ENCODE measurements at places on chromosomes 4 and X. TPM values are rescaled to one million over a fixed set of nuclear protein-coding genes. Genes with fewer than 3 reads are reported as not detected.

The NLGN4X gene
- 1.5 TPM for total RNA-seq

The BMP3 gene
- not detected for total RNA-seq

The CASP6 gene
- total RNA-seq: 74.0 TPM

The CYSLTR1 gene
- not detected for total RNA-seq

The ZNF732 gene
- not detected for total RNA-seq

DNA sequence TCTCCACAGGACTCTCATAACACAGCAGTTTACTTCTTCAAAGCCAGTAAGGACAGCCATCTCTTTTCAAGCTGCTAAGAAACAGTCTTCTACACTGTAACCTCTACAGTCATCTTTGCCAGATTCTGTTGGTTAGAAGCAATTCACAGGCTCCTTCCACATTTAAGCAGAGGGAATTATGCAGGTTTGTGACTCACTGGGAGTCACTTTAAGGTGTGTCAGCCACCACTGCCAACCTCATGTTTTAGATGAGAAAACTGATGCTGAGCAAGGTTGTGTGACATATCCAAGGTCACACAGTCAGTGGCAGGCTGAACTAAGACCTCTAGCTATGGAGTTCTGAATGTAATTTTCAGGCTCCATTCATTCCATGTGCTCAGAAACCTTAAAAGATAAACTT is 143.5 kb downstream of the QDPR start:
- no peak for DNase-seq

DNA sequence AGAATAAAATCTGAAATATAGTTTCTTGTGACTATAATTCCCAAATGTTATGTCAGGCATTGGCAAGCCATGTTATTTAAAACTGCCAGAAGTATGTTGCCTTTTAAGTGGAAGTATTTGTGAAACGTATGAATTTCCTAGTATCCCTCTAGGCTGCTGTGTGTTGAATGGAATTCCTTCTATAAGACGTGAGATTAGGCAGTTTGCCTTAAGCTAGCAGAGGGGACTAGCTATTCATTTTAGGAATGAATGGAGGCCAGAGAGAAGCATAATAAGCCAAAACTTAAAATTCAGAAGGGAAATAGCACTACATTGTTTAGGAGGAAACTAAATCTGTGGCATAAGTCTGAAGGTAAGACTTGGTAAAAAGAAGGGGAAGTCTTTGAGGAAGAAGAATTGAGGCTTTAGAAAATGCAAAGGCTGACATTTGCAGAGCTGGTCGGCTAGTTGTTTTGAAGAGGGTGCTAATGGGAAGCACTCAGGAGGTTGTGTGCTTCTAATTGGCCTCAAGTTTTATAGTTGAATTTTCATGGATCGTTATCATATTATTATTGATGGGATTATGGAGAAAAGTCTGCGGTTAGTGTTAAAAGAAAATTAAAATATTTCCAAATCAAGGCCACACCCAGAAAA is 57.1 kb downstream of the TMEM131L start:
- no peak for DNase-seq

GRCh38 chr4:182019148-182019652 is 224.0 kb upstream of the TENM3 start:
- DNase-seq: no peak

GRCh38 chr4:6042293-6043063 is 24.2 kb upstream of the C4orf50 start:
- no peak for DNase-seq

GRCh38 chrX:70134116-70134477 is 850 bp downstream of the IGBP1 start:
- DNase-seq: no peak

- peak; percentile 10 for DNase-seq
These were observed 167.4 kb upstream of the NAP1L5 start for GRCh38 chr4:88865046-88865445.

DNA sequence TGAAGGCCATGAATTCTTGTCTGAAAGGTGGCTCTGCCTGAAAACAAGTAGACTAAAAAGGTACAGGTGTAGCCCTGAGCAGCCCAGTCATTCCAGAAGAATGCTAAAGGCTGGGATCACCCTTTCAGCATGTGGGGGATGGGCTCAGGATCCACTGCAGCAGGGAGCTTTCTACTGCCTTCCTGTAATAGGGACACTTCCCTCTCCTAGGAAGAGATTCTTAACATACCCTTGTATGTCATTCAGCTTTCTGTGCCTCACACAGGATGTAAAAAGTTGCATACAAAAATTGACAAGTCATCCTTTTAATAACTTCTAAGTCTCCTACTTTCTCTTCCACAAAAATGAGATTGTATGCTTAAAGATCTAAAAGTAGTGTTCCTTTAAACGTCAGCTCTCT is 123.3 kb downstream of the ZNF518B start:
- DNase-seq: no peak

DNA sequence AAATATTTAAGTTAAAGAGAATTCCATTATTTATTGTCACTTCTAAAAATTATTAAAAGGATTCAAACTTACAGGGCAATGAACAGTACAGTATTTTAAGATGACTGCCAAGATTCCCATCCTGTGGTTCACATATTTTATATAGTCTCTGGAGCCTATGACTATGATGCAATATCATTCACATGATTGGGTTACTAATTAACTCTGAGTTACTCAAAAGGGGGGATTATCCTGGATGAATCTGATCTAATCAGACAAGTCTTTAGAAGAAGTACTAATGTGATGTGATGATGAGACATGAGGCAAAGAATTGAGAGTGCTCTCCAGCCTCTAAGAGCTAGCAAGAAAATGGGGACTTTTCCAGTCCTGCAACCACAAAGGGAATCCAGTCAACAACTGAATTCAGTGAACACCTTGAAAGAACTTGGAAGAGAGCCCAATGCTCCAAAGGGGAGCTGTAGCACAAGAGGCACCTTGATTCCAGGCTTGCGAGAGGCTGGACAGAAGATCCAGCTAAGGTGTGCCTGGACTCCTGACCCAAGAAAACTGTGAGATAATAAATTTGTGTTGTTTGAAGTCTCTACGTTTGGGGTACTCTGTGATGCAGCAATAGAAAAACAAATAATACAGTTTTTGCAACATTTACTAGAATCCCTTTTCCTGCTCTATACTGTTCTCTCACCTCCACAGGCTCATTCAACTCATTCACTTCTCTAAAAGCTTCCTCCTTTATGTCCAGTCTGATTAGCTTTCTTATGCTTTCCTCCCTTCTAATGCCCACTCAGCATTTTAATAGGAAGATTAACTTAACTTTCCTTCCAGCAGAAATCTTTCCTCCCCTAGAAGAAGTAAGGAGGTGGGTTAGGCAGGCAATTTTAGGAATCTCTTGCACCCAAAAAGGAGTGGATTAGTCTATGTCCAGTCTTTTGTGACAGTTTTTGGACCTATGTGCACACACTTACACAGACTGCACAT is 133.8 kb upstream of the LCORL start:
- peak; percentile 0 for DNase-seq

DNA sequence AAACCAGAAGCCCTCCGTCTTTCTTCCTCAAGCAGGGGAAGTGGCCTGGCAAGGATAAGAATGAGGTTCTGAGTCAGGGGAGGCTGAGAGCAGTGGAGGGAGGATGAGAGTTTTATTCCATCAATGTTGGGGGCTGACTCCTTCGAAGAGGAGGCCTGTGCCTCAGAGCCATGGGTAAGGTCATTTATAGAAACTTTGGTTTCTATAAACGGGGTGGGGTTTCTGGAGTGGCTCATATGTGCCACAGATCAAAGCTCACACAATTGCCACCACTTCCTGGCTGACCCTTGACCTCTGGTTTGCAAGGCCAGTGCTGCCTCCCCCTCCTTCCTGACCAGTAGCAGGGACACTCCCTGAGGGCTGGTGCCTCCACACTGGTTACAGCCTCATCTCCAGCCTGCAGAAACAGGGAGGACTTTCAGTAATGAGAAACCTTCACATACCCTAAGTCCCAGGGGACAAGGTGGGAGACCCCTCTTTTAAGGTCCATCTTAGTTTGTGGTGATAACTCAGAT is 166.0 kb downstream of the PDGFRA start:
- no peak for DNase-seq

- DNase-seq: no peak
These were observed 99.0 kb upstream of the GPR34 start for GRCh38 chrX:41589634-41590270.

DNA sequence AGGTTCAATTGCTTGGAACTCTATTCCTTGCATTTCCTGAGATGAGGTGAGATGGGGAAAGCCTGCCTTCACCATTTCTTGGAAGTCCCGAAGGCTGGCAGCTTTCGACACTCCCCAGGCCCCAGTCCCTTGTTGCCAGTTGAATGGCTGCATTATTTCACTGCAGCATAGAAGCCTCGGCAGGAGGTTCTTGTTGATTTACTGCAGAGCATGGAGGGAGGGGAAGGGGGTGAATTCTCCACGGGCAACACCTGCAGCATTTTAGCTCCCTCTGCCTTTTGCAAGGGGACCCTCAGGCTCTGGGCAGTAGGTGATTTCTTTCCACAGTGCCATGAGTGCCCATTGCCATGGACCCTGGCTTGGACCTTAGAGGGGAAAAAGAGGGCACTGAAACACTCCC is 10.7 kb upstream of the BCLAF3 start:
- no peak for DNase-seq

DNA sequence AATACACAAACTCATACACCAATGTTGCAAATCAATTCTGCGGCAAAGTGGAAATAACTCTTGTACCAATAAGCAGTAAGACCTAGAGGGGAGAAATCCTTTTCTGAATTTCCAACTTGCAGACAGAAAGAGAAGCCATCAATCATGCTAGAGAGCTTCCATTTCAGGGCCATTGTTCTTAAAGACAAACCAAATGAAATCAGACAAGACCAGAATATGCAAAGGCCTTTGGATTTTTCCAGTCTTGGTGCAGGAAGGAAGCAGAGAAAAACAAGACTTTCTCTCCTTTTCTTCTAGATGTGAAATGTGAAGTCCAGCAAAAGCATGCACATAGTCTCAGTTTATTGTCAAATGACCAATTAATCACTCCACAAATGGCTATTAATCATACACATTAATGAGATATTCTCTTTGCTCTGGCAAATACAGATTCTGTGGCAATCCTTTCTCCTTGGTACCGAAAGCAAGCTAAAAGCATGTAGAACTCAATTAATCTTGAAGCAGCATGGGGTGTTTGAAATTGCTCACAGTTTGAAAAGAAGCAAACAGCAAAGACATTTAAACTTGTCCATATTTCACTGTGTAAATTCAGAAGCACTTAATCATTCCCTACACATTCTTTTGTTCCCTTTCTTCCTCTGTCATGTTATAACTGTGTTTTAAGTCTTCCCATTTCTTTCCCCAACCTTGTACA is 466.1 kb downstream of the GPAT3 start:
- no peak for DNase-seq

GRCh38 chr4:109879636-109880314 is 31.9 kb downstream of the LRIT3 start:
- DNase-seq: no peak

DNA sequence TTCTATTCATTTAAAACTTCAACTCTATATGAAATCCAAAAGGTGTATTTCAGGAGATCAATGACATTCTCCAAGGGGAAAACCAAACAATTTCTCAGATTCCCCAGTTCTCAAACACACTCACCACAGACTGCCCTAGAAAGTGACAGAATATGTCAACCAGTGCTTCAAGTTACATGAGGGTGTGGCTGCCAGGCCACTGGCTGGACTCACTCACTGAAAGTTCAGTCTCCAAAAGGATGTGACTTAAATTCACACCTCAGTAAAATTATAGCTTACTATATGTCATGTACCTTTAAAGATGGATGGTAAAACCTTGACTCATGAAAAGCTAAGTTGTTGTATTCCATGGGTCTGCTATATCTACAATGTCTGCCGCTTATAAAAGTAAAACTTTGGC is 7.3 kb downstream of the INPP4B start:
- DNase-seq: no peak

- peak; percentile 35 for DNase-seq
These were observed 487 bp downstream of the TBCK start for GRCh38 chr4:106315476-106315967.

- DNase-seq: no peak
These were observed 715.4 kb upstream of the HS3ST1 start for GRCh38 chr4:12144051-12144450.

DNA sequence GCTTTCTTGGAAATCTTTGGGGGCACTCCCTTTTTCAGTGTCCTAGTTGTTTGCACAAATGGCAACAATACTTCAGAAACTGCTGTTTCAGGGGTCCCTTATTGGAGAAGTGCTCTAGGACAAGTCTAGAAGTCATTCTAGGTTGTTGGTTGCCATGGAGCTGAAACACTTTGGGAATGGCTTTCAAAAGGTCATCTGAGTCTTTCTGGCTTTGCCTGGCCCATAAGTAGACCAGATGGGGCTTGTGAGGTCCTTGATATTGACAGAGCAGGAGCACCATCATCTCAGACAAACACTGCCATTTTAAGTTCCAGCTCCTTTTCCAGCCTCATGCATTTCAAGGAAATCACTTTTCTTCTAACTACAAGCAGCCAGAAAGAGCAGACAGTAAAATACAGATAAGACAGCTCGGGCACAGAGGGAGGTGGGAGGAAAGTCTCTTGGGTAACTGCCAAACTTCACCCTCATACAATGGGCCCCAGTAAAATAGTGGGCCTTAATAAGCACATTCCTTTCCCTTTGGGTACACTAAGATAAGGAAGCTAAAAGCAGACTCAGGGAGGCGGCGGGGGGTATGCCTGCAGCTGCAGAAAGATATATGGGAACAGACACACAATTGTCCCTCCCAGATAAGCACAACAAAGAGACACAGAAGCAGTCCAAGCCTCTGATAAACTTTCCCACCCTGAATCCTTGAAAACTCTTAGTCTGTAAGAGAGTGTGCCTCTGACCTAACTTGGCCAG is 8.5 kb upstream of the NXF3 start:
- DNase-seq: peak; percentile 49

DNA sequence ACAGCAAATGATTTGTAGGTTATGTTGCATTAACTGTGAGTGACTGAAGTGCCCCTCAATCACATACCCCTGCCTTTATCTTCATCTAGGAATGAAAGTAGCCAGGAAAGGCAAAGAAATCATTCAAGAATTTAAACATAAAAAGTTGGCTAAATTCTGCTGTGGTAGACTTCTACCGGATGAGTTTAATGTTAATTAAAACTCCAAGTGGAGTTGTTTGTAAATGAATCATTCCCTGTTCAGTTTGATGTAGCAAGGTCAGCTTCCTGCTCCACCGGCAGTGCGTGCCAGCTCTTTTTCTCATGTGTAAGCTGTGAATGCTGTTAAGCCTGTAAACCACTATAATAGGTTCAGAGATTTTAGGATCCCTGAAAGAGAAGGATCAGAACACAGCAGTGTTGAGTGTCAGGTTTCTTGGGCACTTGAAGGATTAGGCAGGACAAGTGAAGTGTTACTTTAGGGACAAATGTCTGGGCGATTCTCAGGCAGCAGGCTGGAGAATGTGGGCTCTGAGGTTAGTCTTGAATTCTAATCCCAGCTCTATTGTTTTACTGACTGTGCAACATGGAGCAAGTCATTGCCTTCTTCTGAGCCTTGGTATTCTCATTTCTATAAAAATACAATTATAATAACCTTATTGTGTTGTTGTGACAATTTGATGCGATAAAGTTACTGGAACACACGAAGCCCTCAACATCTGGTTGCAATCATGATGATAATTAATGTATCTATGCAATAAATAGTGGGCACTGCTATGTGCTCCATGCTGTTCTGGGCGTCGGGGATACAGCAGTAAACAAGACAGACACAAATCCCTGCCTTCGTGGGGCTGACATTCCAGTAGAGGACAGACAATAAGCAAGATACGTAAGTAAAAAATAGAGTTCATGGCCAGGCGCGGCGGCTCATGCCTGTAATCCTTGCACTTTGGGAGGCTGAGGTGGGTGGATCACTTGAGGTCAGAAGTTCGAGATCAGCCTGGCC is 112.0 kb downstream of the SHROOM3 start:
- peak; percentile 71 for DNase-seq

GRCh38 chrX:152170621-152171020 is 32.2 kb upstream of the MAGEA10 start:
- DNase-seq: no peak

Data from A172 (cell line).